ENCODE measurements at places on chromosomes 11 and 22.

DNA sequence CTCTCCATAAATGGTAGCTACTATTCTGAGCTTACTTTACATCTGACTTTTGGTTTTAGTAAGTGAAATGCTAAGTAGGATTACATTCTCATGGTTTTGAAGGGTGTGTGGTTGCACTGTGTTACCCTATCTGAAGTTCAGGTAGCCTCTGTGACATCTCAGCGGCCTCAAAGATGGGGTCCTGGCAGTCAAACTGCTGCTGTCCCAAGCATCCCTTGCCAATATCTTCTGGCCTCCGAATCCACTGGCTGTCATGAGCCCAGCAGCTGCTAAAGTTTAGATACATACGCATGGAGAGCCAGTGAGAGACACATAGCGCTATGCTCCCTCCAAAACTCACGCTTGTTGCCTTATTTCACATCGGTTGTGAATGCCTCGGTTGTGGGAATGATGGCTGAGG lies 34.9 kb downstream of the UBASH3B start:
- DNase-seq: no peak

DNA sequence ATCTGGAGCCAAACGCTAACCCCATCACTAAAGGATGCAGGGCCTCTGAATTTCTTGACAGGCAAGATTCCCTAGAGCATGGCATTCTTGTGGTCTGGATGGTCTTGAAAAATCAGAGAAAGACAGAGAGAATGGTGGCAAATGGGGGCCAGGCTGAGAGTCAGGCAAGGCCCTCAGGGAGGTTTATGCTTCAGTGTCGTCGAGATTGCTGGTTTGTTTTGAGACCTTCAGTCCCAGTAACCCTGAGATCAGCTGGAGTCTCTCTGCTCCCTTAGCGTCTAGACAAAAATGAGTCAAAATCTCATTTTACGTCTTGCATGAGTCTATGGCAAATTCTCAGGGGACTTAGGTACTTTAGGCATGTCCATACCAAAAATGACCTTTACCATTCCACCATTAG lies 539.3 kb downstream of the SOX6 start:
- DNase-seq: no peak

- no peak for DNase-seq
Measured at GRCh38 chr11:109362059-109362458, 59.9 kb upstream of the C11orf87 start.

DNA sequence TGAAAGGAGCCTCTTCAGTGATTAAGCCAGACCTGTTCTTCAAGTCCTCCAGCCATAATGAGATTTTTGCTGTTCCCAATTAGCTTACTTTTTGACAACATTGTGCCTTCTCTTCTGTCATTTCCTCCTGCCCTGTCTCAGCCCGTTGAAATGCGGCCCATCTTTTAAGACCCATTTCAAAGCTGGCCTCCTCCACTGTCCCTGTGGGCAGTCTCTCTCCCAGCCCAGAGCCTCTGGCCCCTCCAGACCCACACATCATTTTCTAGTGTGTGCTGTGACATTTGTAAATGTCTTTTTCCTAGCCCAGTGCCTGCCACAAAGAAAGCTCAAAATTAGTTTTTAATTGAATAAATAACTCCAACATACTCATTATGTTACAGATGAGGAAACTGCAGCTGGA lies 70.9 kb downstream of the BUD13 start:
- DNase-seq: no peak

GRCh38 chr11:83039566-83039965 lies 32.1 kb downstream of the RAB30 start:
- no peak for DNase-seq

DNA sequence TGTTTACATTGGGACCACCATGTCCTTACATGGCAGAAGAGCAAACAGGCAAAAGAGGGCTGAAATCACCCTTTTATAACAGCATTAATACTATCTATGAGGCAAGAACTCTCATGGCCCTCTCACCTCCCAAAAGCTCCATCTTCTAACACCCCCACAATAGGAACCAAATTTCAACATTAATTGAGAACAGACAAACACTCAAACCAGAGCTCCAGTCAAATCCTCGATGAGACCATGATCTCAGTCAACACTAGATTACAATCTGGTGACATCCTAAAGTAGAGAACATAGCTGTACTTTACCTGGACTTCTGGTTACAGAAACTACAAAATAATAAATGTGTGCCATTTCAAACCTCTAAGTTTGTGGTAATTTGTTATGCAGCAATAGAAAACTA lies 25.1 kb downstream of the OR2AG2 start:
- no peak for DNase-seq

DNA sequence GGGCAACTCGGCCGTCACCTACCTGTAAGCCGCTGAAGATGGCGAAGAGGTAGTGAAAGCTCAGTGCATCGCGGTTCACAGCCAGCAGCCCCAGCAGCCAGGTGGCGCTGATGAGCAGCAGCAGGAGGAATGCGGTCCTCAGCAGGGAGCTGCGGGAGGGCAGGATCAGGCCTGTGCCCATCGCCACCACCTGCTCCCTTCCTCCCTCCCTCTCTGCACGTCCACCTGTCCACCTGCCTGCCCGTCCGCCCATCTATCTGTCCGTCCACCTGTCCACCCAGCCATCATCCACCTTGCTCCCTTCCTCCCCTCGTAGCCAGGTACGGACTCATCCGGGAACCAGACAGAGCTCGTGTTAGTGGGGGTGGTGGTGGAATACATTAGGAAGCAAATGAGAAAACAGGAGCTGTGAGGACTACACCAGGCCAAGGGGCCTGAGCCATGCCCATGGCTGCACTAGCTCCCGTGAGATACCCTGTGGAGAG lies 32.2 kb downstream of the TRMU start:
- DNase-seq: peak; percentile 51

DNA sequence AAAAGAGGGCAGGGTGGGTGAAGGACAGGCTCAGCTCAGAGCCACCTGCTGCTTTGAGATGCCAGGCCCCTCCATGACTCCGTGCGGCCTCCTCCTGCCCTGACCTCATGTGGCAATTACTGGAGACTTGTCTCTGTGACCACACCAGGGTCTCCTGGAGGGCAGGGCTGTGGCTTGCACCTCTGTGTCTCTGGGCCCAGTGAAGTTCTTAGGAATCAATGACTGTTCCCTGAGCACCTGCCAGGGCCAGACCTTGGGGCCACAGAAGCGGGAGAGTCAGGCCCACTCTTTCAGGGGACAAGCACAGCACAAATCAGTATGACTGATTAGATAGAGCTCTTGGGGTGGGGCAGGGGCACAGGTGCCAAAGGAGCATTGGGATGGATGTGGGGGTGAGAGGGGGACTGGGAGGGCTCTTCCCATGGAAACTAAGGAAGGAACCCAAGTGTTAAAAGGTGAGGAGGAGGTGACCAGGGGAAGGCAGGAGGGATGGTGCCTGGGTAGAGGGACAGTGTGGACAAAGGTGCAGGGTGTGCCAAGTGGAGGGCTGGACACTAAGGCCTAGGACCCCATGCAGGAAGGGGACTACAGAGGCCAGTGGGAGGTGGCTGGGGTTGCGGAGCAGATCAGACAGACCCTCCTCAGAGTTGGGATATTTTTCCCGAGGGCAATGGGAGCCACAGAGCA lies 77.3 kb upstream of the SHISAL1 start:
- DNase-seq: no peak

- DNase-seq: no peak
Measured at GRCh38 chr11:46254133-46254491, 23.4 kb upstream of the CREB3L1 start.

DNA sequence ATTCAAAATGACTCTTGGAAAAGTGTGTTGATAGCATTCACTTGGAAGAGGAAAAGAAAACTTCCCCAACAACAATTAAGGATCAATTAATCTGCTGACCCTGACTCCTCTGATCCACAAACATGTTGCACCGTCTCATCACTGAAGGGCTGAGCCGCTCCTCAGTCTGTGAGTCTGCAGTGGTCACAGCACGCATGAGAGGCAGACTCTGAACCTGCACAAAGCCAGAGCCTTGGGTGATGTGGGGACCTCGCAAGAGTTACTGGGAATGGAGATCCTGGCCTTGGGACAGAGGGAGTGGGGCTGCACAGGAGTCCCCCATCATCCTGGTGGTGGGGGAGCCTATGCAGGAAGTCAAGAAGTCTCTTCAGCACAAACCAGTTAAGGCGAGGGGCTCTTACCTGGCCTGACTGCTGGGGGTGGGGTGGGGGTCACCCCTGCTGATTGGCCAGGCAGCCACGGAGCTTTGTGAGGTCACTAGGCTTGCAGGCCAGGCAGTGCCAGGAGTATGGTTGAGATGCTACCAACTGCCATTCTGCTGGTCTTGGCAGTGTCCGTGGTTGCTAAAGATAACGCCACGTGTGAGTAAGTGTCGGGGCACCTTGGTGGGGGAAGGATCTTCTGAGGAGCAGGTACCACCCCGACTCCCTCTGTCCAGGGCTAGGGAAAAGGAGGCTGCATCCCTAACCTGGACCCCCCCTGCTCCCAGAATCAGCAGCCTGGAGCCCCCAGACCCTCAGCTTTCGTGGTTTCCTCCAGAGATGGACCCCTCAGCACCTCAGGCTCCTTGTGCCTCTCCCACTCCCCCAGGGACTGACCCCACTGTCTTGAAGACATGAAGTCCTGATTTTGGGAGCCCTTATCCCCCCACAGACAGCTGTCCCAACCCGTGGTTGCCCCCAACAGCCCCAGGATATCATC lies at the start of gene ACR:
Gene ACR, plus strand, starts transcription at position 477 of the 921 bp plus-strand sequence. Its CDS starts 32 bp downstream, at position 509.
- no peak for DNase-seq

DNA sequence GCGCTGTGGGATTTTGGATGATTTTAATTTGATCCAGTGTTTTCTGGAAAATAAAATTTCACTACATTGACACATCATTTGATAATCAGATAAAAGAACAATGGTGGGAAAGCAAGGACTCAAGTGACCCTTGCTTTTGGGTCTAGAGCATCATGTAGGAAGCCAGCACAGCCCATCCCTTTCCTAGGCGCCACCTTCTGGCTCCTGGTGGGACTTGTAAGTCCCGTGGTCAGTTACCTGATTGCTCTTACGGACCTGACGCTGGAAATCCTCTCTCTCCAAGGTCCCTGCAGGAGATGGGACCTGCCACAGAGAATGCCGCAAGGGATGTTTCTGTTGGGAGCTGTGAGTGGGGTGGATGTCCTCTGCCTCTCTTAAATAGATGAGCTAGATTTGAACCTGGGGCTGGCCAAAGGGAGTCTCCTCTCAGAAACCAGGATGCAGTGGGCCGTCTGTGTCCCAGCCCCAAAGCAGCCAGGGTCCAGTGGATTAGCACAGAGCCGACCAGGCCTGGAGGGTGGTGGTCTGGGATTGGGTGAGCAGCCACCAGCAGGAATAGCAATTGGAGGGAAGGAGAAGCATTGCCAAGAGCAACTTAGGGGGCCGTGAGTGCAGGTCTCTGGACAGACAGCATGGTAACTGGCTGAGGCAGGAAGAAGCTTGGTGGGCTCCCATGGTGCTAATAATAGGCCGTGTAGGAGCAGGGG lies 21.7 kb downstream of the TIMP3 start:
- no peak for DNase-seq

DNA sequence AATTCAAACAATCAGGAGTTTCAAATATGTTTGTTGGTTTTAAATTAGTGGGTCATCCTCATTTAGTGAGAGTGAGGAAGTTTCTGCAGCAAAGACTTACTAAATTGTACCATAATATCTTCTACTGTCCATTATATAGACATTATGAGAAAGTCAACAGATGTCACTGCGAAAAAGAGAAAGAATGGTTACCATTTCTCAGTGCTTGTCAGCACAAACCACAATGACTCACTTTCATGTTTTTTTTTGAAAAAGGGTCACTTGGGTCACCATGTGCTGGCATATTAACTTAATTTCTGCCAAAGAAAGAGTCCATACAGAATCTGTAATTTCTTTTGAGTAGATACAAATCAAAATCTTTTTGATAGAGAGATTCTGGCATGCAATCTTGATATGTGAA lies 924.6 kb upstream of the FAT3 start:
- DNase-seq: no peak

DNA sequence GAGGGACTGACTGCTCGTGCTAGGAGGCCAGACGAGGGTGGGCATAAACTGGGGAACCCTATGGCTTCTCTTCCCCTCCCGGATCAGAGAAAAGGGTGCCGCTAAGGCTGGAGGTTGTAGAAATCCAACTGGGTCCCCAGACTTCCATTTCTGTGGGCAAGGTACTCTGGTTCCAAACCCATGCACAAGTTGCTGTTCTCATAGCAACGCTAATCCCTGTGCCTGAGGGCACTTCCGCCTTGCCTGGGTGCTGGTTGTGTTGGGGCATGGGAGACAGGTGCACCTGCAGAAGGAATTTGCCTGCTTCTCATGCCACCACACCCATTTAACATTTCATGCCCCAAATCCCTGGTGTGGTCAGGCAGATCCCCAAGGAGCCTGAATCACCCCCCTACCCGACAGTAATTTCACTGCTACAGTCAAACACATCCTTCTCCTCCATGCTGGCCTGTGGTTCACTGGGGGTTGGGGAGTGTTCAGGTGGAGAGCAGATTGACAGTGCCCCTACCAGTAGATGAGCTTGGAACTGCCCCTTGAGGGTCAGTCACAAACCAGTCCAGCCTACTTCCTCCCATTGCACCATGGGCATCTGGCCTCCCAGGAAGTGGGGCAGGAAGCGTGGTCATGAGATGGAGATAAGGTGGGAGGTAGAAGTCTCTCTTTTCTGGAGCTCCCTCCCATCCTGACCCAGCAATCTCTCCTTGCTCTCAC lies 1.2 kb downstream of the C2CD2L start:
- DNase-seq: peak; percentile 64

GRCh38 chr11:95375886-95376285 lies 144.9 kb upstream of the SESN3 start:
- DNase-seq: no peak

DNA sequence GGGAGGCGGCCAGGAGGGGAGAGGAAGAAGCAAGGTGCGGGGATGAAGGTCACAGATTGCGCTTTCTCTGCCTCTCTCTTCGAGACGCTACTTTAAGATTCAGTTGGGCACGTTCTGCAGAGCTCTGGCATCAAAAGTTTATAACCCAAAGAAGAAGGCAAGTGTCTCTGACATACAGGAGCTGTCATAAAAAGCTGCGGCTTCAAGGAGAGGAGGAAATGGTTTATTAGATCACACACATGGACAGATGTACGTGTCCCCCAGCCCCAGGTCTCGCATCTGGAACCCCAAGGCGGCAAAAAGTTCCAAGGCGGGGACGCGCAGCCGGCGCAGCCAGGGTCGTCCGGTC lies 589.0 kb downstream of the OPCML start:
- no peak for DNase-seq

All from CD14-positive monocyte (primary cell).